Keratinocyte (primary cell): ENCODE measurements at places on chromosomes 11 and 22. TPM values are rescaled to one million over a fixed set of nuclear protein-coding genes. Genes with fewer than 3 reads are reported as not detected.

PKP3 gene
- polyA plus RNA-seq = 125 to 245 TPM (median 127 TPM) in 3 replicates

TREH gene
- polyA plus RNA-seq = not detected in 3 replicates

TRIM29 gene
- polyA plus RNA-seq = 303 to 611 TPM (median 463 TPM) in 3 replicates

KRTAP5-8 gene
- polyA plus RNA-seq = not detected in 3 replicates

TMEM151A gene
- 0.05 to 0.18 TPM in 2 of 3 replicates, not detected in the other for polyA plus RNA-seq

APOA5 gene
- not detected in 3 replicates for polyA plus RNA-seq

ABTB2 gene
- 1.0 to 2.5 TPM (median 1.6 TPM) in 3 replicates for polyA plus RNA-seq

NPTXR gene
- 0.03 to 0.14 TPM (median 0.09 TPM) in 3 replicates for polyA plus RNA-seq

BCO2 gene
- polyA plus RNA-seq = 0.37 to 0.51 TPM (median 0.40 TPM) in 3 replicates

TSPAN32 gene
- polyA plus RNA-seq = not detected in 3 replicates

ISX gene
- not detected in 3 replicates for polyA plus RNA-seq

ZNF215 gene
- 3.3 to 6.1 TPM (median 5.3 TPM) in 3 replicates for polyA plus RNA-seq

OR4D5 gene
- not detected in 3 replicates for polyA plus RNA-seq

ATXN10 gene
- 238 to 276 TPM (median 242 TPM) in 3 replicates for polyA plus RNA-seq

SBF2 gene
- 24.2 to 25.0 TPM (median 24.5 TPM) in 3 replicates for polyA plus RNA-seq
